Stimulated activated CD4-positive, alpha-beta T cell treated with anti-CD3 and anti-CD28 coated beads, Interleukin-15, amount 100 ng/mL, for 1 hour (primary cell): ENCODE measurements at places on chromosomes 13 and 19.

GRCh38 chr13:98939660-98940191, 38.1 kb downstream of the DOCK9 start:
- DNase-seq, result no peak

GRCh38 chr13:41503356-41503755, 46.0 kb downstream of the RGCC start:
- no peak for DNase-seq

- DNase-seq, result no peak
Observed at GRCh38 chr19:10991521-10992081, 30.8 kb downstream of the SMARCA4 start.

DNA sequence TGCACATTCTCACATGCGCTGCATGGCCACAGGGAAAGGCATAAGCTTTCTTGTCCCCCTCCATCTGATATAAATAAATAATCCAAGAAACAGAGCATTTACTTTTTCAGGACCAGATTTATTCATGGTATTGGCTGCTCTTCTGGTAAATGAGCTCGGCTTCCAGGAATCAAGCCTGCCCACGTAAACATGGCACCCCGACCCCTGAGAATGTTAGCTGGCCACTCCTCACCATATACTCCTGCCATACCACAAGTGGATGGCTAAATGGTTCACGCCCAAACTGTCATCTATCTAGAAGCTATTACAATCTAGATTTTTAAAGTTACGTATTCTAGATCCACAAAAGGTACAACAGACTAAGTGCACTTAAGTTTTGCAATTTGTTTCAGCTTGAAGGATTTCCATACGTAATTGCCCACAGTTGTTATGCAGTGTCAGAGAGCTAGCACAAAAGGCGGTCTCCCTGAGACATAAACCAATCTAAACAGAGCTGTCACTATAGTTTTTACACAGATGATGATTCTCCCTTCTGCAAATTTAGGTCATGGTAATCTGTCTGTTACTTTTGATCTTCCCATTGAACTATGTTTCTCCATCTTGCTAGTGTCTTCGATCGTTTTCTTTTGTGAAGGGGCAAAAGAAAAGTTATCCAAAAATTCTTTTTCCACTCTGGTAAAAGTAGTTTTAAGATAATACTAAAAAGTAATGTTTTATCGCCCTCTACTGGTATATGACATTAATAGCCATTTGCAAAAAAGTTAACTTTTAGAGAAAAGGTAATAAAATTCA, 16.2 kb upstream of the FOXO1 start:
- no peak for DNase-seq

GRCh38 chr19:7865262-7865911, 8.8 kb downstream of the PRR36 start:
- DNase-seq, result no peak

DNA sequence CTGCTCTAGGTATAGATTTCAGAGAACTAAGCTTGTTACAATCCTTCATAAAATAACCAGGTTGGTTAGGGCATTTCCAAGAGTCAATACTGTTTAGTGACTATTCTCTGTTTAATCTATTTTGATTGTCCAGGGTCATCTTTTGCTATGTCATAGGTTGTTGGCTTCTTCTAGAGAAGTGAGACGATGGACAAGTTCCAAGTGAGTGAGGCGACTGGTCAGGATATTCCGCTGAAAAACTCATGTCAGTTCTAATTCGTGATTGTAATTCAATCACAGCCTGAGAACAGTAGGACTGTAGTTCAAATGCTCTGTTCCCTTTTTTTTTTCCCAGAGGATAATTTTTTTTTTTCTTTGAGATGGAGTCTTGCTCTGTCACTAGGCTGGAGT, 15.8 kb upstream of the ALOX5AP start:
- DNase-seq, result no peak

DNA sequence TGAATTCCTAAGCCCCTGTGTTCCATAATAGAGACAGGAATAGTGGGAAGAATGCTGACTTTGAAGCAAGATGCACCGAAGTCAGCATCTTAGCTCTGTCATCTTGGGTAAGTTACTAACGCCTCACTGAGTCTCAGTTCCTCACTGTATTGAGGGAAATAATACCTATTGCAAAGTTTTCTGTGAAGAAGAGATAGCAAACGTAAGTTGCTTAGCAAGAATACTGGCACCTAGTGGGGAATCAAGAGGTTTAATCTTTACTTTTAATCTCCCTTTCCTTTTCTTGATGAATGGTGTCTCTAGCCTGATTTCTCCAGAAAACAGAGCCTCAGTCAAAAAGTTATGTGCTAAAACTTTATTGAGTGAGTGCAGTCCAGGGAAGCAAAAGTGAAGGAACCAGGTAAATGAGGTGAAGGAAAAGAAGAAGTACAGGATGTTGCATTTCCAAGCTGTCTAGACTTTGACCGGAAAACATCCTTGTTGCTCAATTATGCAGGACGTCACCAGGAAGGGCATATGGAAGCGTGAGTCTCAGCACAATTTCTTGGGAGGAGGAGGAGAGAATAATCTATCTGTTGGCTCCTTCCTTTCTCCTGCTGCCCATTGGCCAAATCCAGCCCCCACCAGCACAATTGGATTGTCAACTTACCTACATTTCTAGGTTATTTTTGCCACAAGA, 210.0 kb downstream of the B3GLCT start:
- no peak for DNase-seq
